Activated CD8-positive, alpha-beta T cell treated with anti-CD3 and anti-CD28 coated beads, Interleukin-2, amount 10 ng/mL, durations not matched to agents 7 days and 5 days (primary cell): ENCODE measurements at places on chromosomes 11 and 22. TPM values are rescaled to one million over a fixed set of nuclear protein-coding genes. Genes with fewer than 3 reads are reported as not detected.

- H3K36me3 ChIP-seq, result no peaks in the 10 kb centered on the region
- H3K27ac ChIP-seq, result no peak overlapping the region
- H3K4me1 ChIP-seq, result no peaks in the 10 kb centered on the region
- peaks cover 39% of the 10 kb centered on the region for H3K27me3 ChIP-seq
- no peak overlapping the region for H3K4me3 ChIP-seq
These were observed 18.3 kb upstream of the CLMP start for GRCh38 chr11:123213307-123213771.

DNA sequence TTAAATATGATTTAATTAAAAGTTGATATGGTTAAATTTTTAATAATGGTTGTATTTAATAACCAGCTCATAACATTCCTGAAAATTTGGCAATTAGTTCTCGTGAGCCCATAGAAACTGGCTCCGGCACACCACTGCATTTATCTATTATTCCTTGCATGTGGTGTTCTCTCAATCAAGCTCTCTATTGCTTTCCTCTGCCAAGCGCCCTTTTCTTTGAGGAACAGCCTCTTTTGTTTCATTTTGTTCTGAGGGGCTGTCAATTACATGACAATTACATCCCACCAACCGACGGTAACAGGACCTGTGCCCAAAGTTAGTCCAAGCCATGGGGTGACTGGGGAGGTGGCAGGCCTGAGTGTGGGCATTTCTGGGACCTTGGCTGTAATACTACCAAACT, 8.1 kb downstream of the C11orf91 start:
- H3K27me3 ChIP-seq, result peaks cover 15% of the 10 kb centered on the region
- H3K4me1 ChIP-seq, result peaks cover 9% of the 10 kb centered on the region
- H3K4me3 ChIP-seq, result no peak overlapping the region
- no peak overlapping the region for H3K27ac ChIP-seq
- DNase-seq, result no peak
- no peaks in the 10 kb centered on the region for H3K36me3 ChIP-seq

GRCh38 chr22:43852573-43853327, 9.6 kb downstream of the SULT4A1 start:
- no peak for DNase-seq
- no peak overlapping the region for H3K27ac ChIP-seq
- no peak overlapping the region for H3K4me3 ChIP-seq
- peaks cover 9% of the 10 kb centered on the region for H3K27me3 ChIP-seq
- H3K4me1 ChIP-seq, result no peaks in the 10 kb centered on the region

Gene CASP5
- total RNA-seq, result not detected

- peaks cover 25% of the 10 kb centered on the region for H3K4me1 ChIP-seq
- H3K27ac ChIP-seq, result peak overlapping the region; percentile 66
- no peaks in the 10 kb centered on the region for H3K27me3 ChIP-seq
- H3K4me3 ChIP-seq, result no peak overlapping the region
These were observed 25.4 kb downstream of the ATG13 start for GRCh38 chr11:46642627-46643335.

Gene DEUP1
- not detected for total RNA-seq

Gene AHNAK
- 123 TPM for total RNA-seq

GRCh38 chr22:46708766-46709330, 29.2 kb downstream of the CERK start:
- H3K27me3 ChIP-seq, result no peaks in the 10 kb centered on the region
- no peak for DNase-seq
- no peak overlapping the region for H3K27ac ChIP-seq
- no peak overlapping the region for H3K4me3 ChIP-seq
- H3K36me3 ChIP-seq, result peaks cover 77% of the 10 kb centered on the region

Gene SCGB1C1
- not detected for total RNA-seq

DNA sequence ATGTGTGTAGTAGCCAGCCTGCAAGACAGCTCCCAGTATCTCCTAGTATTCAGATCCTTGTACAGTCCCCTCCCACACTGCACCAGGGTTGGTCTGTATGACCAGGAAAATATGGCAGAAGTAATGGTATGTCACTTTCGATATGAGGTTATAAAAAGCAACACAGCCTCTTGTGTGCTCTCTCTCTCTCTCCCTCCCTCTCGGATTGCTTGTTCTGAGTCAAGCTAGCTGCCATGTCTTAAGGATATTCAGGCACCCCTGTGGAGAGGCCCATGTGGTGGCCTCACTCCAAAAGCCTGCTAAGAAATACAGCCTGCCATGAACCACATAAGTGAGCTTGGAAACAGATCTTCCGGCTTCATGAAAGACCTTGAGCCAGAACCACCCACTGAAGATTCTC, 25.4 kb downstream of the FXYD6 start:
- H3K36me3 ChIP-seq, result no peaks in the 10 kb centered on the region
- H3K4me1 ChIP-seq, result peaks cover 9% of the 10 kb centered on the region
- no peak for DNase-seq
- peaks cover 26% of the 10 kb centered on the region for H3K27me3 ChIP-seq
- no peak overlapping the region for H3K27ac ChIP-seq

DNA sequence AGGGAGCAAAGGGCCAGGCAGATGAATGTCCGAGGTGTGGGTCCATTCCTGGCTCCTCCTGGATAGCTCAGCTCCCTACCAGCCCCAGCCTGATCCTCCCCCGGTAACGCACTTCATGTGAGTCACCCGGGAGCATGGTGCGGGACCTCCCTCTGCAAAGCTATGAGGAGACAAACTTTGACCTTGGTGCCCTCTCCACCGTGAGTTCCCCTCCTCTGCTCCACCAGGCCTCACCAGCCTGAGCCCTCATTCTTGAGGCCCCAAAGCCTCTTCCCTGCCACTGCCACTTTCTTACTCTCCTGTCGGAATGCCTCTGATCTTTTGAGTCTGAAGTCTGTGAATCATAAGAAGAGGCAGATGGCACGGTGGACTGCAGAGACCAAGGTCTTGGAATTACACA, 37.4 kb upstream of the CD82 start:
- no peaks in the 10 kb centered on the region for H3K36me3 ChIP-seq
- H3K4me1 ChIP-seq, result peaks cover 30% of the 10 kb centered on the region
- no peak overlapping the region for H3K4me3 ChIP-seq
- no peak for DNase-seq

Gene VWCE
- 2.2 TPM for total RNA-seq

GRCh38 chr11:30559004-30559403, 27.1 kb downstream of the MPPED2 start:
- H3K4me1 ChIP-seq, result no peaks in the 10 kb centered on the region
- no peak overlapping the region for H3K27ac ChIP-seq
- no peaks in the 10 kb centered on the region for H3K36me3 ChIP-seq
- DNase-seq, result no peak
- H3K27me3 ChIP-seq, result no peaks in the 10 kb centered on the region

Gene CNGA4
- total RNA-seq, result 0.16 TPM

GRCh38 chr11:43021466-43021865, 290.3 kb upstream of the API5 start:
- H3K4me1 ChIP-seq, result no peaks in the 10 kb centered on the region
- no peaks in the 10 kb centered on the region for H3K36me3 ChIP-seq
- H3K27me3 ChIP-seq, result no peaks in the 10 kb centered on the region
- H3K4me3 ChIP-seq, result no peak overlapping the region
- H3K27ac ChIP-seq, result no peak overlapping the region

- no peak for DNase-seq
- no peak overlapping the region for H3K4me3 ChIP-seq
- H3K36me3 ChIP-seq, result no peaks in the 10 kb centered on the region
- peaks cover 12% of the 10 kb centered on the region for H3K4me1 ChIP-seq
- no peak overlapping the region for H3K27ac ChIP-seq
- peaks cover 6% of the 10 kb centered on the region for H3K27me3 ChIP-seq
These were observed 15.5 kb upstream of the TAB1 start for GRCh38 chr22:39383841-39384625.

GRCh38 chr11:97290464-97291041, 900.7 kb downstream of the JRKL start:
- no peaks in the 10 kb centered on the region for H3K36me3 ChIP-seq
- H3K4me1 ChIP-seq, result no peaks in the 10 kb centered on the region
- no peak overlapping the region for H3K27ac ChIP-seq
- no peaks in the 10 kb centered on the region for H3K27me3 ChIP-seq
- no peak overlapping the region for H3K4me3 ChIP-seq

GRCh38 chr11:70381872-70382861, 16.2 kb upstream of the CTTN start:
- no peaks in the 10 kb centered on the region for H3K4me1 ChIP-seq
- no peak for DNase-seq
- peaks cover 30% of the 10 kb centered on the region for H3K36me3 ChIP-seq
- no peaks in the 10 kb centered on the region for H3K27me3 ChIP-seq
- no peak overlapping the region for H3K27ac ChIP-seq

- no peak overlapping the region for H3K4me3 ChIP-seq
- H3K4me1 ChIP-seq, result peaks cover 41% of the 10 kb centered on the region
- H3K27ac ChIP-seq, result peak overlapping the region; percentile 10
- H3K27me3 ChIP-seq, result peaks cover 7% of the 10 kb centered on the region
- no peak for DNase-seq
These were observed 3.0 kb downstream of the CNIH2 start for GRCh38 chr11:66281001-66281400.

Gene C11orf65
- 0.74 TPM for total RNA-seq

GRCh38 chr11:98895936-98896335, 124.8 kb upstream of the CNTN5 start:
- no peaks in the 10 kb centered on the region for H3K4me1 ChIP-seq
- DNase-seq, result no peak
- no peaks in the 10 kb centered on the region for H3K27me3 ChIP-seq
- no peak overlapping the region for H3K27ac ChIP-seq

DNA sequence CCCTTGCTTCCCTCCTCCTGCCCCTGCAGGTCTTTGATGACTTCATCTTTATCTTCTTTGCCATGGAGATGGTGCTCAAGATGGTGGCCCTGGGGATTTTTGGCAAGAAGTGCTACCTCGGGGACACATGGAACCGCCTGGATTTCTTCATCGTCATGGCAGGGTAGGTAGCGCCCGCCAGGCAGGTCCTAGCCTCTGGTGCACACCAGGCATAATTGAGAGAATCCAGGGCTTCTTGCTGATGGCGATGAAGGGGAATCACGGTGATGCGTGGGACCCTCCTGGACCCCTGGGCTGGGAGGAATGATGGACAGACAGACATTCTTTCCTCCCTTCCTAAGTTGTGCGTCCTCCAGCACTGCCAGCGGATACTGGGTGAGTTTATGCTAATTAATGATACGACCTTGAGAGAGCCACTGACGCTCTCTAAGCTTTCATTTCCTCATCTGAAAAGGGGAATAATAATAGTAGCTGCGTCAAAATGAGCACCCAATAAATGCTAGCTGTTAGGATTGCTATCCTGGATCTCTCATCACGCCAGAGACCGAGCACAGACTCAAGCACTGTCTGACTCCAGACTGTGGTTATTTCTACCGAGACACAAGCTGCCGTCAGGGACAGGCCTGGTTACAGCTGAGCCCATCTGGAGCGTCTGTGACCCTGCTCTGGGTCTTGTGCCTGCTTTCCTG, 30.1 kb downstream of the CACNA1I start:
- no peak overlapping the region for H3K4me3 ChIP-seq
- DNase-seq, result no peak
- no peak overlapping the region for H3K27ac ChIP-seq

DNA sequence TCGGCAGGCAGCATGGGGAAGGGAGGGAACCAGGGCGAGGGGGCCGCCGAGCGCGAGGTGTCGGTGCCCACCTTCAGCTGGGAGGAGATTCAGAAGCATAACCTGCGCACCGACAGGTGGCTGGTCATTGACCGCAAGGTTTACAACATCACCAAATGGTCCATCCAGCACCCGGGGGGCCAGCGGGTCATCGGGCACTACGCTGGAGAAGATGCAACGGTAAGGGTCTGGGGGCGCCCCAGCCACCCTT, 204 bp downstream of the FADS2 start:
- H3K4me3 ChIP-seq, result peak overlapping the region; percentile 89
- H3K4me1 ChIP-seq, result peaks cover 52% of the 10 kb centered on the region
- DNase-seq, result no peak
- H3K27ac ChIP-seq, result peak overlapping the region; percentile 93
- H3K36me3 ChIP-seq, result peaks cover 58% of the 10 kb centered on the region

DNA sequence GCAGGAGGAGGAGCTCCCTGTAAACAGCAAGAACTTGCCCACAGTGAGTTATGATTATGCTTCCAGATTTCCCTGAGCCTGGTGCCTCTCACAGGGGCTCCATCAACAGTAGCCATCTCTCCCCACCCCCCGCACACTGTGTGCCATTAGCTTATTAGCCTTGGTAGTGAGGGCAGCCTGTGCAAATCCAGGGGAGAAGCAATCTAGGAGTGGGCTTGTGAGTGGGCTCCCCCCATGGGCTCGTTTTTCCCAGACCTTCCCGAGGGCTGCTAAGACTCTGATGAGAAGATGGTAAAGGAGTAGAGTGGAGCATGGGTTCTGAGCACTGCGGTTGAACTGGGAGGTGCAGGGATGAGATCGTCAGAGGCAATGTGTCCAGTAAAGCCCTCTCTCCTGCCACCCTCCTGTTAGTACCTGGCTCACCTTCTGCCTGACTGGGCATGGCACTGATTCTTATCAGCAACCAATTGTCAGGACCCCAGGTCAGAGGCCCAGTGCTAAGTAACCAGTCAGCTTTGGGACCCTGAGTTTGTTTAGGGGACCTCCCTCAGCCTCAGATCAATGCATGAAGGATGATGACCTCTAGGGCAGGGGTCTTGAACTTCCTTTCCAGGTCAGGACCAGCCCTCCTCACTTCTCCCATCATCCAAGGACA, 38.4 kb upstream of the TP53I11 start:
- H3K36me3 ChIP-seq, result no peaks in the 10 kb centered on the region
- peaks cover 7% of the 10 kb centered on the region for H3K27me3 ChIP-seq
- H3K27ac ChIP-seq, result no peak overlapping the region
- H3K4me1 ChIP-seq, result no peaks in the 10 kb centered on the region

GRCh38 chr22:30427871-30428270, 2.3 kb downstream of the MTFP1 start:
- no peaks in the 10 kb centered on the region for H3K27me3 ChIP-seq
- peaks cover 36% of the 10 kb centered on the region for H3K36me3 ChIP-seq
- H3K4me1 ChIP-seq, result peaks cover 28% of the 10 kb centered on the region

DNA sequence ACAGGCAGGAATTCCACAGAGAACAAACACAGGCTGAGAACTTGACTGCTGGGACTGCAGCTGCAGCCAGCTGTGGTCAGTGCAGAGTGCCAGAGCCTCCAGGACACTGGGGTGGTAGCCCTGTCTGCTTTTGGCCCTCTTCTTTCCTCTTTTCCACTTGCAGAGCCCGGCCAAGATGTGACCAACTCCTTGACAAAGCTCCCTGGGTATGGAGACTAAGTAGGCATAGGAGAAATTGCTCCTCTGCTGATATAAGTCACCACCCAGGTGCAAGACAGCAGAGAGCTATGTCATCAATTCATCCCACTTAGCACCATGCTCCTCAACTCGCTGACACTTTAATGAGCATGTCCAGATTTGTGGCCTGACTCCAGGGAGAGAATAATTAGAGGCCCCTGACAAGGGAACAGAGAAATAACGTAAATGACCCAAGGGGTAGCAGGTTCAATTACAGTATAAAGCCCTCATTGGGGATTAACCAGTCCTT, 369.4 kb upstream of the B3GAT1 start:
- no peak overlapping the region for H3K27ac ChIP-seq
- H3K36me3 ChIP-seq, result no peaks in the 10 kb centered on the region
- H3K27me3 ChIP-seq, result peaks cover 13% of the 10 kb centered on the region
- H3K4me1 ChIP-seq, result no peaks in the 10 kb centered on the region

GRCh38 chr11:35516403-35516802, 9.0 kb downstream of the PAMR1 start:
- H3K36me3 ChIP-seq, result no peaks in the 10 kb centered on the region
- DNase-seq, result no peak
- H3K27ac ChIP-seq, result no peak overlapping the region

GRCh38 chr11:23138761-23139160, 278.5 kb upstream of the CCDC179 start:
- H3K36me3 ChIP-seq, result no peaks in the 10 kb centered on the region
- H3K27ac ChIP-seq, result no peak overlapping the region
- no peak for DNase-seq
- no peaks in the 10 kb centered on the region for H3K27me3 ChIP-seq

GRCh38 chr11:19811380-19811779, 98.7 kb downstream of the NAV2 start:
- peaks cover under 1% of the 10 kb centered on the region for H3K27me3 ChIP-seq
- no peaks in the 10 kb centered on the region for H3K36me3 ChIP-seq
- no peak for DNase-seq
- H3K4me3 ChIP-seq, result no peak overlapping the region
- no peak overlapping the region for H3K27ac ChIP-seq

Gene MYRF
- total RNA-seq, result 2.9 TPM

Gene ACTN3
- total RNA-seq, result not detected
